ENCODE measurements at places on chromosomes 6 and 20.

DNA sequence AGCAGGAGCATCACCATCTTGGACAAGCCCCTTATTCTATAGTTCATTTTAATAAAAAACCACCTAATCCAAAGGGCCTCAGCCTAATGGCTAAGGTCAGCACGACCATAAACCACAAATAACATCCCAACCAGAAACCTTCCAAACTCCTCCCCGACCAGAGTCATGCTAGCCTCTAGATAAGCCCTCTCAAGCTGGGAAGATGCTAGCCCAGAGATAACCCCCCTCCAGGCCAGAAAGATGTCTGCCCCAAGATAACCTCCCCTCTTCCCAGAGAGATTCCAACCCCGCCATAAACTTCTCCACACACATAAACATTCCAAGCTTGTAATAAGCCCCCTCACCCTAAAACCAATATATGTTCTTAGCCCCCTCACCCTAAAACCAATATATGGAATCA lies 38.5 kb upstream of the OR14J1 start:
- no peak for DNase-seq

DNA sequence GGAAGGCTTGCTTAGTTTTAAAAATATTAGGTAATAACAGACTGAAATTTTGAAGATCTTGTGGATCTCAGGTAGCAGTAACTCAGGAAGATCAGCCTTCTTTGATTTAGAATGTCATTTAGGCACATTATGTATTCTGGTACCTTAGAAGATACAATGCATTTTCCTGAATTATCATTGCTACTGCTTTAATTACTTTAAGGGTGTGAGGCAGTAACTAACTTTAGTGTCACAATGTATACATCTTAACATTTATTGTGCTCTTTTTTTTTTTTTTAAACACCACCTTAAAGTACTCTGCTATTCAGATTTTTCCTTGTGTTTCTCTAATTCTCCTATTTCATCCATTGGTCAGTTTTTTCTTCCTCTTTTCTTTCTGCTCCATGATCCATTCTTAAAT lies 13.3 kb downstream of the MAPK14 start:
- DNase-seq, result no peak

DNA sequence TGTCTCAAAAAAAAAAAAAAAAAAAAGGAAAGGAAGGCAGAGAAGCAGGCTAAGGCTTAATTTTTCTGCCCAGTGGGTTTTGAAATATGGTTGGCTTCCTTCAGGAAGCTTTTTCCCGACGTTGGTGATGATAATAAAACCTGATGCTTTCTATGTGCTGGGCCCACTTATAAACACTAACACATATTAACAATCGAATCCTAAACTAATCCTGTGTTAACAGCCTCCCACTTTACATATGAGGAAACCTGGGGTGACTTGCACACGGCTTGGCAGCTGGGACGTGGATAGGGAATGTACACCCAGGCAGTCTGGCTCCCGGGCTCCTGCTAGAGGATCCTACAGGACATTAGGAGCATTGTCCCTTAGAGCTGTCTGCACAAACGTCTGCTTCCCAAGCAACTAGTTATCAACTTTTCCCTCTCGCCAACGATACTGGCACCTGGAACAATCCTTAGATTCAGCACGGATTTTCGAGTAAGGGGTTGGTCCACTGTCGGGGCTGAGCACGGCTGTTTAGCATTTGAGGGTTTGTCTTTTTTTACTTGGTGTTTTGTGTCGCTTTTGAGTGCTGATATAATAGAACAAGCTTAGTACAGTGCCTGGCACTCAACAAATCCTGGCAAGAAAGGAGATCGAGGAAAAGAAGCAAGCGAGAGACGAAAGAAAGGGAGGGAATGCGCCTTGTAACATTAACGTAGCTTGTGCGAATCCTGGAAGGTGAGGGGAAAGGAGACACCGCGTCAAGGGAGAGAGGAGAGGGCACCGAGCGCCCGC lies 622 bp upstream of the KIZ start:
- DNase-seq, result peak; percentile 49

- DNase-seq, result no peak
These were observed 36.9 kb downstream of the CCN2 start for GRCh38 chr6:131914234-131914633.

GRCh38 chr20:9551808-9552550 lies 37.6 kb downstream of the LAMP5 start:
- DNase-seq, result peak; percentile 35

GRCh38 chr6:1091900-1092299 lies 220.0 kb upstream of the FOXQ1 start:
- no peak for DNase-seq

- no peak for DNase-seq
These were observed 28.2 kb upstream of the KCNB1 start for GRCh38 chr20:49510562-49511122.

GRCh38 chr6:106444777-106445507 lies 84.4 kb downstream of the CRYBG1 start:
- DNase-seq, result peak; percentile 72

GRCh38 chr6:115216835-115217234 lies 843.9 kb downstream of the FRK start:
- no peak for DNase-seq

- no peak for DNase-seq
These were observed 112.3 kb upstream of the DTNBP1 start for GRCh38 chr6:15775076-15775634.

GRCh38 chr20:11214256-11214840 lies 540.5 kb upstream of the JAG1 start:
- DNase-seq, result no peak

GRCh38 chr6:165574220-165575157 lies 88.6 kb downstream of the PDE10A start:
- peak; percentile 25 for DNase-seq

DNA sequence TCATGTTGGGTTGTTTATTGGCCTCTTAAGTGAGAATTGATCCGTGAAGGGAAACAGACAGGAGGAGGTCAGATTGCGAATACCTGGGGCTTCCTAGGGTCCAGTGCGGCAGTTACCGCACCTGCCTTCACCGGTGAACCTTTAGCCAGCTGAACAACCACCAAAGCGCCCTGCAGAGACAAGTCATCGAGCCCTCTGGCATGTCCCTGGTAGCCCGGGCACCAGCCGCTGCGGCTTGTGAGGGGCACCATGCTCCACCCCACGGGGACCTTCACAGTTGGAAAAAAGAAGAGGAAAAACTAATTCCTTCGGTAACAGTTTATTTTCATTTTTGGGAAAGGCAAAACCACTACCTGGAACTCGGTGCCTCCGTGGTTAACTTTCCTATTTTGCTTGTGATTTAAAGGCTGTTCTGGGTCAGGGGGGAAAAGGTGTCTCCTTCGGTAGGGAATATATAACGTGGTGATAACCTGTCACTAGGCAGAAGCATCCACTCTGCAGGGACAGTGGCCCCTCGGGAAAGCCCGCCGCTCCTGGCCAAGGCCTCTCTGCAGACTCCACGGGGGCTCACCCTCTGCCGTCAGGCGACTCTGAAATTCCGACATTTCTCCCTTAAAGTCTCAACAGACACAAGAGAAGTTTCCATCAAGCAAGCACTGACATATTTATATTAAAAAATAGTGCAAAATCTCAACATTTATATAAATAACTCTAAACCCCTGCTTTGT lies 30.7 kb upstream of the ZBP1 start:
- DNase-seq, result no peak

- no peak for DNase-seq
These were observed 68.0 kb upstream of the QKI start for GRCh38 chr6:163346497-163346961.

- DNase-seq, result no peak
These were observed 17.9 kb downstream of the VSTM2L start for GRCh38 chr20:37920679-37921322.

DNA sequence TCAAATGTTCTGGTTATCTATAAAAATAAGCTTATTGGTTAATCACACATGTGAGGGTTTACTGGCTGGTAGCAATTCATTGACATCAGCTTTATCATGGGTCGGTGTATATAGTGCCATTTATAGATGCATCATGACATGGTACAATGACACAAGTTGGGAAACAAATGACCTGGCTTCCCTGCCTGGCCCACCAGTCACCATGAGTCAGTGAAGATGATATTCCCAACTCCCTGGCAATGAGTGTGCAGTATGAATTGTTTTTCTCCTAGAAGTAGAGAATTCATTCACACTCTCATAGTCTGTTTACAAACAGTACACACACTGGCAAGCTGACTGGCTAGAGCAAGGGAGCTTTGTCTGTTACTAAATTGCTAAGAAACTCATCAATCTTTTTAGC lies 37.2 kb upstream of the CALHM6 start:
- DNase-seq, result peak; percentile 72

- no peak for DNase-seq
These were observed 28.5 kb downstream of the BACH2 start for GRCh38 chr6:90268178-90268577.

- DNase-seq, result no peak
These were observed 38.8 kb downstream of the ELOVL5 start for GRCh38 chr6:53309901-53310300.

- DNase-seq, result no peak
These were observed 874 bp downstream of the ZBTB46 start for GRCh38 chr20:63829945-63830835.

GRCh38 chr6:155444120-155444917 lies 11.3 kb downstream of the NOX3 start:
- DNase-seq, result no peak

DNA sequence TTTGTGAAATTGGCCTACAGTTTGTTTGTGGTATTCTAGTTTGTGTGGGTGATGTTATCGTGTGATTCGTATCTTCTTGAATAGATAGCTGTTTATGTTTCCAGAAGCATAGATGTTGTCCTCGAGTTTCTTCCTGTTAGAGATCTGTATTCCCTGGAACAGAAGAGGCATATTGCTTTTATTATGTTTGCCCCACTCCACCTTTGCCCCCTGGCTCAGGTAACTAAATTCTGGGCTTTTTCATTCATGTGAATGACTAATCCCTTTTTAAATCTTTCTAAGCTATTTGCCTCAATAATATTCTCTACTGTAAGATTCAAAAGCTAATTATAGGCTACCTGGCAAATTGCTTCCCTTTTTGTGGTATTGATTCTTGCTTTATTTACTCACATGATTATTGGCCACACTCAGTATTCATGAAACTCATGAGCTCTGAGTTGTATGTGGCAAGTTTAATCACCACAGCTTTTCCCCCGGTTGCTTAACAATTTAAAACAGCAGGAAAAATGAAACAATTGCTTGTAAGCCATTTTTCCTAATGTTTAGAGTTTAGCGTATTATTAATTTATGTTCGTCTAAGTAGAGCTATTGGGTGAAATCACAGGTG lies 12.6 kb downstream of the RNF217 start:
- no peak for DNase-seq

DNA sequence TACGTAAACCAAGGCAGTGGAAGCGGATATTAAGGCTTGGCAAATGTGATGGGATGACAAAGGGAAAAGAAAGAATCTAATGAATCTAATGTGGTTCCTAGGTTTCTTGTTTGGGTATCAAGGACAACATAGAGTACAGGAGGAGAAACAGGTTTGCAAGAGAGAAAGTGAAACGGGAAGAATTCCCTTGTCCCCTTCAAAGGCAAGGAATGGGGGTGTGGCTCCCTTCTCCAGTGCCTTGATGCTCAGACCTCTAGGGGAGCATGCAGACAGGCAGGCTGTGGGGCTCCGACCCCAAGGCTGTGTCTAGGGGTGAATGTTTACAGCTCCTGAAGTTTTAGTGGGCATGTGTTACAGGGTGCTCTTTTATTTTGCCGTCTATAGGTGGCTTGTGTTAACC lies 317.5 kb upstream of the HSF2 start:
- DNase-seq, result no peak

DNA sequence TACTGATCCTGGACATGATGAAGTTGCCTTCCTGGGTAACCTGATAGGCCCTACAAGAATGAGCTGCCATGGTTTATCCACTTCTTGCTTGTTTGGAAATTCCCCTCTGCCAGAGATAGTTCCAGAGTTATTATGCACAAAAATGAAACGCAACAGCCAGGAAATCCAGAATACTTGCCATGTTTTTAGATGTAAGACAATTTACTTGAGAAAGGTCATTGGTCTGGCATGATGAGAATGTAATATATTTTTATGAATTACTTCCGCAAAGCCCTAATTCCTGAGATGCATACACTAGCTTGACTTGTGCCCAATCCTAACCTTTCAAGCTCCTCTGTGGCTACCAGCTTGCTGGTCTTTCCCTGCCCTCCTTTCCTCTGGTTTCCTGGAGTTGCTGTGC lies 27.9 kb upstream of the NT5E start:
- no peak for DNase-seq

DNA sequence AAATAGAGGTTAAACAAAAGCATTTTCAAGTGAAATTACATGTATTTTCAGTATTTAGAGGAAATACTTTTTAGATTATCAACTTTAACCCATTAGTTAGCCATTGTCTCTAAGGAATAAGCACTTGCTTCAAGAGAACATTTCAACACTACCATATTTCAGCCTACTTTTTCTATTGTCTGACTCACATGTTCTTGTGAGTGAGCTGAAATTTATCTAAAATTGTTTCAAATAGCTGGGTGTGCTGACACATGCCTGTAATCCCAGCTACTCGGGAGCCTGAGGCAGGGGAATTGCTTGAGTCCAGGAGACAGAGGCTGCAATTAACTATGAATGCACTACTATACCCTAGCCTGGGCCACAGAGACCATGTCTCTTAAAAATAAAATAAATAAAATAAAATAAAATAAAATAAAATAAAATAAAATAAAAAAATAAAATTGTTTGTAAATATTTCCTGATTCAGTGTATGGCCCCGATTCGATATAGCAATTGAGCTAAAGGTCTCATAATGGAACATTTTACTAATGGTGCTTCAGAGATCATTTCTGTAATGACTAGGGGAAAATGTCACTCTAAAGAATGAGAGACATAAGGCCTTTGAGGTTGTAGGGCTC lies 324.6 kb upstream of the PLCB4 start:
- no peak for DNase-seq

- DNase-seq, result no peak
These were observed 52.8 kb upstream of the SRSF6 start for GRCh38 chr20:43404878-43405277.

DNA sequence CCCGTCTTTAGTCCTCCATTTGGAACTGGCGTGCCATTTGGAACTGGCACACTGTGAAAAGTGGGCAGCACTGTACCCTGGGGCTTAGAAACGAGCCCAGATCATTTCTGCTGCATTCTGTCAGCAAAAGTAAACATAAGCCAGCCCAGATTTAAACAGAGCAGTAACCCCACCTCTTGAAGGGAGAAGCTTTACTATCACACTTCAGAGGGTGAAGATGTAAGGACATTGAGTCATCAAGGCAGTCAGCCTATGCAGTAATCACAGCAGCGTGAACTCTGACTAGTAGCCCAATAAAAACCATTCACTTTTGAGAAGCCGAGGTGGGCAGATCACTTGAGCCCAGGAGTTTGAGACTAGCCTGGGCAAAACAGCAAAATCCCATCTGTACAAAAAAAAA lies 216.9 kb downstream of the EYA2 start:
- no peak for DNase-seq

DNA sequence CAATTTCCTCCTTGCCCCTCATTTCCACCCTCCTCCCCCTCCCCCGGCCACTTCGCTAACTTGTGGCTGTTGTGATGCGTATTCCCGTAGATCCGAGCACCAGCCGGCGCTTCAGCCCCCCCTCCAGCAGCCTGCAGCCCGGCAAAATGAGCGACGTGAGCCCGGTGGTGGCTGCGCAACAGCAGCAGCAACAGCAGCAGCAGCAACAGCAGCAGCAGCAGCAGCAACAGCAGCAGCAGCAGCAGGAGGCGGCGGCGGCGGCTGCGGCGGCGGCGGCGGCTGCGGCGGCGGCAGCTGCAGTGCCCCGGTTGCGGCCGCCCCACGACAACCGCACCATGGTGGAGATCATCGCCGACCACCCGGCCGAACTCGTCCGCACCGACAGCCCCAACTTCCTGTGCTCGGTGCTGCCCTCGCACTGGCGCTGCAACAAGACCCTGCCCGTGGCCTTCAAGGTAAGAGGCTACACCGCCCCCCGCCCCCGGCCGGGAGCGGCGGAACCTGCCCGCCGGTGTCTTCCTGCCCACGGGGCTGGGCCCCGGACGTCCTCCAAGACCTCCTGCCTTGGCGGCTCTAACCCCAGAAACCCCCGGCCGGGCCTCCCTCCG lies 44.9 kb upstream of the SUPT3H start:
- DNase-seq, result no peak

Data from kidney capillary endothelial cell (primary cell).